ENCODE measurements at places on chromosomes 3 and 15.

- no peak for DNase-seq
These were observed 250.2 kb downstream of the VGLL3 start for GRCh38 chr3:86740751-86741150.

- no peak for DNase-seq
These were observed 10.9 kb upstream of the SETMAR start for GRCh38 chr3:4292301-4292700.

DNA sequence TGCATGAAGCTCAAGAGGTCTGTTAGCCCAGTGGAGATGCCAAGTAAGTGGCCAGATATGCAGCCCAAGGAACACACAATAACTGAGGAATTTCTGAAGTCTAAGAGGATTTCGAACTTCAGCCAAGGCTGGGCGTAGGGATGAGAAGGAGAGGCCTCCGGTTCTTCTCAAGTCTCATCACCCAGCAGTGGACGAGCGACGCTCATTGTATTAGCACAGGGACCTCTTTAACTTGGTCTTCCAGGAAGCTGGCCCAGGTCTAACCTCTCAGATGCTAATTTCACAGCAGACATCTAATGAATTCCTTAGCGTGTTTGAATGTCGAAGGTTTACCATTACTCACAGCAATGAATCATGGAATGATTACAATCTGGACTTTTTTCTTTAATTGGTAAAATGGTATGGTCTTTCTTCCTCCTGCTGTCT, 85.0 kb downstream of the HES1 start:
- no peak for DNase-seq

DNA sequence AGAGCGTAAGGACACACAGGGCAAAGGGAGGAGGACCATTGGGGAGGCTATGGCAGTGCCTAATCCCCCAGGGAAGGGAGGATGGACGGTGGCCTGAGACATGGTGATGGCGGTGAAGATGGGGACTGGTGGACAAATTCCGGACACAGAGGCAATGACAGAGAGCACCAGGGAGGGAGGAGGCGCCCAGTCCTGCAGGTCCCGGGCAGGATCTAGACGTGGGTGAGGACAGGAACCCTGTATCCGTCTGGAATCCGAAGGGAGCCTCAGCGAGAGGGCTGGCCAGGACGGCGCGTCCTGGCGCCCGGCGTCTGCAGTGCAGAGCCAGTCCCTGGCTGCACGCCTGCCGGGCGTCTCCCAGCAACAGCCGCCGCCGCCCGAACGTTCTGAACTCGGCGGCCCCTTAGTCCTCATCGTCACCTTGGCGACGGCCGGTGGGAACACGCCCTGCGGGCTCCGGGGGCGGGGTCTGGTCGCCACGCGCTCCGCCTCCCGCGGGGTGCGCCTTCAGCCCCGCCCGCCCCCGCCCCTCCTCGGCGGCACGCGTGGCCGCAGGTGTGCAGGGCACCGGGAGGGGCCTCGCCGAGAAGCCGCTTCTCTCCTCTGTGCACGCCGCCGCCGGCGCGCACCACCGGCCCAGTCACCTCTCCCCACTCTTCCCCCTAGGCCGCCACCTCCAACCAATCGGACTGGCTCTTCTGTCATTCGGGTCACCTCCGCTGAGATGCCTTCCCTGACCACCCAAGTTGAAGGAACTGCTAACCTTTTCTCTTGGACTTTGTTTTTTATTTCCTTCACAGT, 11.6 kb downstream of the XIRP1 start:
- DNase-seq: peak; percentile 72

- DNase-seq: no peak
These were observed 468.6 kb upstream of the AGTR1 start for GRCh38 chr3:148229107-148229506.

DNA sequence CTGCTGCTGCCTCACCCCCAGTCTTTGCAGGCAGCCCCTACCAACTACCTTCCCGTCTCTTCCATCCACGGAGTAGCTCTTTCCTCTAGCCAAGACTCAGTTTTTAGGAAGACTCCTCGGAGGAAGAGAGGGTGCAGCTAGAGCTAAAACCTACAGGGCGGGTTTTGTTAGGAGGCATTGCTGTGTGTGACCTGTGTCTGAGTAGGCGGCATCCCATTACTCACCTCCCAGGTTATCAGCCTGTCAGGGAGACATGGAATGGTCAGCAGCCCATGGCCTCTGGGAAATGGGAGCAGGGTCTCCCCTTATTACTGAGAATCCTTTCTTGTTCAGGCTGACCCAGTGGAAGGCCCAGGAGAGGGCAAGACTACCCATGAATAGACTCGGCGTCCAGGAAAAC, 43.8 kb upstream of the FGD5 start:
- no peak for DNase-seq

DNA sequence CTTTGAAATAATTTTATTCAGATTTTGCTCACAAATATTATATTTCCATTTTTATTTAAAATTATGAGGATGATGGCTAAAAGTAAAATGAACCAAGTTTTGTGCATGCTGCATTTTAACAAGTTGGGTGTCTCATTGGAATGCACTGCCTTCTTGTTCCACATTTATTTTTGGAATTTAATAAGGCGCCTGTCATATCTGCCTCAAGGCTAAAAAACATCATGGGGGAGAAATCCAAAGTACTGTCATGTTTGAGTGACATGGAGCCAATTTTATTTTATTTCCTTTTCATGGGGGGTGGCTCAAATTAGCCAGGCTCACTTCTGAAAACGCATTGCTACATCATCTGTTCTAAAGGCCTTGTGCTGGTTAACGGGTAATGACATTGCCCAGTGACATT, 205.1 kb downstream of the ROBO2 start:
- DNase-seq: no peak

- peak; percentile 77 for DNase-seq
These were observed 257.9 kb downstream of the UACA start for GRCh38 chr15:70505411-70505919.

- DNase-seq: peak; percentile 79
These were observed 12.8 kb downstream of the WDR48 start for GRCh38 chr3:39064646-39065045.

GRCh38 chr3:105504440-105504951, 137.8 kb downstream of the ALCAM start:
- no peak for DNase-seq

GRCh38 chr15:25091421-25092158, 136.8 kb downstream of the SNRPN start:
- no peak for DNase-seq

DNA sequence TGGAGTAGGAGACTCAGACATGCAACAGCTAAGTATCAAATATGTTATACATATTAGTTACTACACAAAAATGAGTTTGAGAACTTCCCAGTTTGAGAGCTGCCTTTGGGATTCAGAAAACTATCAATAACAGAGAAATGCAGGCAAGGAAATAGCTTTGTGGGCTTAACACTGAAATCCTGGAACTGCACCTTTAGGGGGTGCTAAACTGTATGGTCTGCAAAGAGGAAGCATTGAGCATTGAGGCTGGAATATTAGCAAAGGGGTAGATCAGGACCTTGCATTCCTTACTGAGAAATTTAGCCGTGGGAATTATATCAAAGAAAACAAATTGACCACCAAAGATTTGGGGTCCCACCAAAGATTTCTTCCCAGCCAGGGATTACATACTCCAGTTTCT, 580.0 kb downstream of the ZNF385D start:
- DNase-seq: no peak

GRCh38 chr3:14438262-14438661, 35.9 kb downstream of the SLC6A6 start:
- DNase-seq: no peak

DNA sequence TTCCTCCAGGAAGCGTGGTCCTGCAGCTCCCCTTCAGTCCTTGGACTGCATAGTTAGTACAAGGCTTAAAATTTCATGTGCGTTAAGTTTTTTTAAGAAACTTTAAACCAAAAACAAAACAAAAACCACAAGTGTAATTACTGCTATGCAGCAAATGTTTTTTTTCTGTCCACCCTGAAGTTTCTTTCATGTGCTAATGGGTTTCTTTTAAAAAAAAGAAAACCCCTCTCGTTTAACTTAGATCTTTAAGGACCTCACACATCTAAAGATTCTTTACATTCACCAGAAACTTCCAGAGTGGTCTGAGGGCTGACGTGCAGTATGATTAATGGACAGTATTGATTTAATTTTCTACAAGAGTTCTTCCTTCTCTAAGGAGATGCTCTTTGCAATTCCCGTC, 72.0 kb upstream of the PYGO1 start:
- no peak for DNase-seq

DNA sequence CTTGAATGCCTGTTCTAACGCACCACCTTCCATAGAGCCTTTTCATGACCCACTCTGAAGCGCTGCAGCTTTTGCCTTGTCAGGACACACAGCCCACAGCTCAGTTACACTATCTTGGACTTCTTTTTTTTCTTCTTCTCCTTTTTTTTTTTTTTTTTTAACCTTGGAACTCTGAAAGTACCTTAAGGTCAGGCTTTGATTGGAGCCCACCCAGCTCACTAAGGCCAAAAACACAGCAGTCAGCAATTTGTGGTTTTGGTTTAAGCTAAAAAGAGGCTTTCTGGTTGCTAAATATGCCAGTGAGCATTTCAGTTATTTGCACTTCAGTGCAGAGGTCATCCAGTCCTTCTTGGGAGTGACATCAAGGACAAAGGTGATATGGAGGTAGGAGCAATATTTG, 1.7 kb downstream of the SLC25A20 start:
- peak; percentile 39 for DNase-seq

GRCh38 chr3:57815036-57815435, 58.9 kb downstream of the SLMAP start:
- no peak for DNase-seq

DNA sequence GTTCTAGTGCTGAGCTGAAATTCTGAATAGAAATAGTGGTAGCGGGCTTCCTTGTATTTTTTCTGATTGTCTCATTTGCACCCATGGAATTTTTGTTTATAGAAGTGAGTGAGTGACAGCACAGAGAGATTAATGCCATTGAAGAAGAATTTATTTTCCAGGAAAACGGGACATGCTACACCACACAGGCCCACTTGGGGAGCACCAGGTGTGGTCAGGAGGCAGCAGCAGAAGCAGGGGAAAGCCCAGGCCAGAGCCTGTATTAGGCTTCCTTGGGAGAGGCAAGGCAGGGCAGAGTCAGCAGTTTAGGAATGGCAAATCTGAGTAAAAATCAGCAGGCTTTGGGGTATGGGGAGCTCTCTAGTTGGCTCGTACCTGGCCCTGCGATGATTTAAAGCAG, 88.4 kb upstream of the ATP11B start:
- no peak for DNase-seq

DNA sequence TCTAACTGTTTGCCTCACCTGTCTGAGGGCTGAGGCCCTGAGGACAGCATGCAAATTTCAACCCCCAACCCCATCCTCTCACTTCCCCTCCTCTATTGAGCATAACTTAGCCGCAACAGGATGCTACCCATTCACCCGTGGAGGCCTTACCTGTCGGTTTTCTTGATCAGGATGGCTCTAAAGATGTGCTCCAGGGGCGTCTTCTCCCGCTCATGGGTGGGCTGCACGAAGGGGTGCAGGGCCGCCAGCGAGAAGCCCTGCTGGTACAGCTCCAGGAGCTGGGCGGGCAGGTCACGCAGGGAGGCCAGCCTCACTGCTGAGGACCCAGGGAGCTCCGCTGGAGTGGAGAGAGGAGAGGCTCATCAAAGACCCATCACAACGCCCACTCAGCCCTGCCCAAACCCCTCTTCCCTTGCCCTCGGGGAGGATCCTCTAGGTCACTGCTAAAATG, 79.8 kb downstream of the RFTN1 start:
- DNase-seq: no peak

DNA sequence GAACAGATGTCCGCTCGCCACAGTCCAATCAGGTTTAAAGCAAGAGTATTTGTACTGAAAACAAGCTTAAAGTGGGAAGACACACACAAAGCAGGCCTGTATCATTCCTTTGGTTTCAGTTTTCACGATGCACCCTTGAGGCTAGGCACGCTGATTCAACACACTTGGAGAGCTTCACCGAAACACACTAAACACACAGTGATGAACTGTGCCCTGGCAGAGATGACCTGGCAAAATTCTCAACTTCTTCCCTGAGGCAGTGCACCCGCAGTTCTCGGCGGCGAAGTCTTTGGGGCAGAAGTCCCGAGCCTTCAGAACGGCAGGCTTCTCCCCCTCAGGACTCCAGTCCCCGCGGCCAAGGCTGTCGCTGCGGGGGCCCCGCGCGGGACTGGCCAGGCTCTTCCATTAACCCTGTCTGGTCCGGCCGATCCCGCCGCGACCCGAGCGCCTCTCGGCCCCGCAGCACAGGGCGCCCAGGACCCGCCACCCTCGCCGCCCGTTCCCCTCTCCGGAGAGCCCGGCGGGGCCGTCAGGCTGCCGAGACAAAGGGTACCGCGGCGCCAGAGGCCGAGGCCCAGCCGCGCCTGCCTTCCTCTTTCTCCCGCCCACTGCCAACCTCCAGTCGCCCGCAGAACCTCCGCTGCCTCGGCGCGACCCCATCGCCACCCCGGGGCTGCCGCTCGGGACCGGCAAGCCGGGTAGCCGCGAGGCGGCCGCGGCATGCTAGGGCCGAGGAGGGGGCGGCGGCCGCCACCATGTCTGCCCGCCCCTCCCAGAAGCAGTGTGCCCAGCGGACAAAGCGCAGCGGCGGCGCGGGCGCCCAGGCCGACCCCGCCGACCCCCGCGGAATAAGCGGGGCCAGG, 792 bp downstream of the GABPB1 start:
- DNase-seq: peak; percentile 90

- no peak for DNase-seq
These were observed 191.6 kb upstream of the FAM3D start for GRCh38 chr3:58858126-58858525.

GRCh38 chr3:145671121-145671520, 489.9 kb downstream of the PLOD2 start:
- no peak for DNase-seq

GRCh38 chr3:167228135-167228534, 152.0 kb downstream of the ZBBX start:
- peak; percentile 39 for DNase-seq

- DNase-seq: no peak
These were observed 240.1 kb upstream of the ZPLD1 start for GRCh38 chr3:102194760-102195159.

GRCh38 chr3:18345015-18345367, 80.1 kb downstream of the SATB1 start:
- DNase-seq: no peak

DNA sequence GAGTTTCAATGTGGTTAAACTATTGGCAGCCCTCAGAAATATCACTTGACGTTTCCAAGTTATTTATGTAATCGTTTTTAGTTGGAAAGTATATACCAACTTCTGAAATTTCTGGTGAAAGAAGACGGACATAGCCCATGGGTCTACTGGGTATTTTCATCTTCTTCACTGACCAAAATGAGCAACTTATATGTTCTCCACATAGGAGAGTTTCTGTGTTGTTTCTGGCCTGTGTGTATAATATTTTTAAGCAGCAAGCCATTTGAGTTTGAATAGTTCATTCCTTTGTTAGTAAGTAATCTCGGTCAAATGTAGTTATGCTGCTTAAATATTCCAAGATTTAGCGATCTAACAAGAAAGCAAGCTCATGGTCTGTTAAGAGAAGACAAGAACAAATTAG, 57.3 kb downstream of the ADAMTSL3 start:
- no peak for DNase-seq

DNA sequence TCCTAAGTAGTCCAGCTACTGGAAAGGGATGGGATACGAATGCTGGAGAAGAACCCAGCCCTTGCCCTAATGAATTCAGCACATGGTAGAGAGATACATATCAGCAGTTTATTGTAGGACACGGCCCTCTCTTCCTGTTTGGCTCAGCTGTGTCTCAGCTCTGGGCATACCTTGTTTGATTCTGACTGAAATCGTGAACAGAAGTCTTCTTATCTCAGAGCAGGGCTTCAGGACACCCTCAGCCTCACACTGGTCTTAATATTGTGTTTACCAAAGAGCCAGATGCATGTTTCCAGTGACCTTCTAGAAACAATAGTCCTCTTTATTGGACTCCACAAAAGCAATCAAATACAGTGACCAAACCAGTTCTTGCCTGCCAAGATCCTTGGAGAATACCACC, 54.7 kb downstream of the FAM174B start:
- no peak for DNase-seq
